Bone marrow (tissue), 2 donors: ENCODE measurements at places on chromosomes 7 and 10.
A peak's percentile ranks its signal among the peaks of the same experiment; 100 is the strongest.

DNA sequence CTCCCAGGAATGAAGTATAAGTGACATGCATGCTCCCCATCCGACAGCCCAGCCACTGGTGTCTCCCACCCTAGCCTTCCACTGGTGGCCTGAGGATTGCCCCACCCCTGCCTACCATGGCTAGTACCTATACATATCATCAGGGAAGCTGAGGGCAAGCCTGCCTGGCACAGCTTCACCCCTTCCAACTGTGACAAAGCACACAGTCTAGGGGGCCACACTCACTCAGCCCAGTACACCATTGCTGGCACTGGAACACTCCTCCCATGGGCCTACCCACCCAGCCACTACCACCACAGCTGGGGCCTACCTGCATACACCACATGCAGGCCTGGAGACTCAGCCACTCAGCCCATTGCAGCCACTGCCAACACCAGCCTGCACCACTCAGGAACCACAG is 393.1 kb upstream of the STEAP1 start:
- no peak for DNase-seq

GRCh38 chr7:5636446-5636835 is 145.0 kb downstream of the RNF216 start:
- DNase-seq: no peak

DNA sequence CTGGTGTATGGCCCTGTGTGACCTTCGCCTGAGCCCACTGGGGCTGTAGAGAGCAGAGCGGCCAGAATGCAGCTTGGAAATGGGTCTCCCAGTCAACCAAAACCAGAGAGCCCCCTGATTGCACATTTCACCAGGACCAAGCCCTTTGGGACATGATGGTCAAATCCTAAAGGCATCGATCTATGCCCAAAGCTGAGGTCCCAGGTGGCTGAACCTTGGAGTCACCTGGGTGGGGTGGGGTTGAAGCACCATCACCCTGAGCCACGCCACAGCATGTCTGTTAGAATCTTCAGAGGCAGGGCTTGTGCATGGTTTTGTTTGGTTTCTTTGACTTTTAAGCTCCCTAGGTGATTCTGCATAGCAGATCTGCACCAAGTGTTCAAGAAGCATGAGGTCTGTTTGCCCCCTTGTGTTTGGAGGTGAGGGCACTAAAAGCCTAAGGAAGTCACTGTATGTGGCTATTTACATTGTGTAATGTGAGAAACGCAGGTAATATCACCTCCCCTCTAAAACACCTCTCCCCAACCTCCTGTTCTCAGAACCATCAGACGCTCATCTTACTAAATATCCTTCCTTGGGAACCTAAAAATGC is 9.6 kb downstream of the PKD1L1 start:
- DNase-seq: no peak

DNA sequence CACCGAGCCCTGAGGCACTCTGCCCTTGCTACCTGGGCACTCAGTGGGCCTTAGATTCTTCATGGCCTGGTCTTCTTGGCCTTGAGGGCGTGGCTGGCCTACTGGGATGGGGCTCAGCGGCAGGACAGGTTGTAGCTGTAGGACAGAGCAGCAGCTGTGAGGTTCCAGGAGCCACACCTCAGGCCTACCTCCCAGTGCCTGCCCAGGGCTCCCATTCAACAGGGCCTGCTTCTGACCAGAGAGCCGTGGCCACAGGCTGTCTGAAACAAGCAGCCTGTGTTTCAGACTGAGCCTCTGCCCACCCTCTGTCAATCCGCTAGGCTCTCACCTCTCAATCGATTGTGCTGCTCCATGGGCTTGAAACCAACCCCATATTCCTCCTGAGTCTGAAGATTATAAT is 928.0 kb upstream of the ZNF722 start:
- DNase-seq: no peak

DNA sequence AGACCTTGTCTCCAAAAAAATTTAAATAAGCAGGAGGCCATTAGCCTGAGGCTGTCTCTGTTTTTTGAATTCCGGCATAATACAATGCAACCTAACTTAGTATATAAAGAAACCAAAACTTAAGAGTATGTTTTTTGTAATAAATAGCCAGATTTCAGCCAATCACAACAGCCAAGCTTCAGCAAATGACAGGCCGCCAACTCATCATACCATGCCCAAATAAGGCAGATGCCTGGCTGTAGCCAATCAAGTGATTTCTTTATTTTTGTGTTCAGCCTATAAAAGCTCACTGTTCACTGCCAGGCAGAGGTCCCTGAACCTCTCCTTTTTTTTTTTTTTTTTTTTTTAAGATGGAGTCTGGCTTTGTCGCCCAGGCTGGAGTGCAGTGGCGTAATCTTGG is 12.7 kb upstream of the PURB start:
- no peak for DNase-seq

GRCh38 chr7:44122529-44122928 is 819 bp downstream of the POLD2 start:
- DNase-seq: no peak

- DNase-seq: no peak
These were observed 97.0 kb upstream of the PPIF start for GRCh38 chr10:79250259-79250658.

- DNase-seq: no peak
These were observed 16.8 kb upstream of the DNAH11 start for GRCh38 chr7:21526007-21526406.

DNA sequence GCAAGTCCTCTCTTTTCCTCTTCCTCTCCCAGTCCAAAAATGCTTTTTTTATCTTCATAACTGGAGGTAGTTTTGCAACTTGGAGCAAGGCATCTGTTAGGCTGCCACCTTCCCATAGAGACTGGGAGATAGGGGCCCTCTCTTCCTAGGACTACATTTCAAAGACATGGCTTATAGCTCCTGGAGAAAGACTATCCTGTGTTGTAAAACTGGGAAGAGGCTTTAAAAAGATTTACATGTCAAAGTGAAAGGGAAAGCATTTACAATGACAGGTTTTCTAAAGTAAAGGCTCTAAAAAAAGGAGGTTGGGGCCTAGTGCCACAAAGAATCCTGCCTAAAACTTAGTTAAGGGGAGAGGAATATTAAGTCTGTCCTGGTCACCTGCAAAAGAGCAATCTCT is 82.2 kb upstream of the SEMA3E start:
- DNase-seq: no peak

GRCh38 chr10:70680899-70681730 is 8.8 kb downstream of the ADAMTS14 start:
- no peak for DNase-seq

- peak; percentile 5 for DNase-seq
These were observed 135.9 kb upstream of the PODXL start for GRCh38 chr7:131692131-131692960.

DNA sequence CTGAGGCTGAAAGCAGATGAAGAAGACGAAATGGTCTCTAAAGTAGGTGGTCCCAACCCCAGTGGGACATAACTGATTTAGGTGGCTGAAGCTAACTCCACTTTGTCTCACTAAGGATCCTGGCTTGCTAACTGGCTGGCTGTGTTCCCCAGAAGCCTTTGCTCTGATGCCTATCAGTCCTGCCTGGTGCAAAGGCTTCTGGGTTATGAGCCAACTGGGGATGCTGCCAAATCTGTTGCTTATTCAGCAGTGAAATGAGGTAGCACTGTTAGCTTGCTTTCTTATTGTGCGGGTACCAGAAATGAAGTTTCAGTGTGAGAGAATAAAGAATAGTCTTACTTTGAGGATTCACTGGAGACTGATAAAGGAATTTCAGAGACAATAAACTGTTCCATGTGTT is 18.1 kb downstream of the PRKG1 start:
- DNase-seq: no peak
